ENCODE measurements at places on chromosomes 6 and 20.
A peak's percentile ranks its signal among the peaks of the same experiment; 100 is the strongest.

GRCh38 chr20:62997417-62998035, 9.2 kb downstream of the BHLHE23 start:
- no peak for DNase-seq

- no peak for DNase-seq
Observed at GRCh38 chr6:91087908-91088307, 501.0 kb upstream of the MAP3K7 start.

DNA sequence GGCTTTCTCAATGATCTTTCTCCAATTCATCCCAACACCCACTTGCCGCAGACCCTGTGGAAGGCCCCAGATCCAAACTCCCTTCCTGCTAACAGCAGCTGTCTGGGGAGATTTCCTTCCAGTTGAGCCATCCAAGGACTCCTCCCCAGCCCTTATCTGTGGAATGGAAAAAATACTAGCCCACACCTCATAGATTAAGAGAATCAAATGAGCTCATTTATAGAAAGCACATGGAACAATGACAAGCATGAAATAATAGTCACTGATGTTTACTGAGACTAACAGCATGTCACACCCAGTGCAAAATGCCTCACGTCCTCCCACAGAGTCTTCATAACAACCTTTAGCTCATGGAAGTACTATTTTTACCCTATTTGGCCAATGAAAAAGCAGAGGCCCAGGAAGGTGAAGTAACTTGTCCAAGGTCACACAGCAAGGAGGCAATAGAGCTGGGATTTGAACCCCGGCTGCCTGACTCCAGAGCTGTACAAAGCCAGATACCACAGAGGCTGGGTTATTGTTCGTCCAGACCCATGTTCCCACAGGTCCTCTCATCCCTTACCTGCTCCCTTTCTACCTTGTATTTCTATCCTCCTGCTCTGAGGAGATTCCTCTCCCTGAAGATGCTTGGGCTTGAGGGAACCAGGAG, 23.4 kb upstream of the PTGIS start:
- DNase-seq = no peak

DNA sequence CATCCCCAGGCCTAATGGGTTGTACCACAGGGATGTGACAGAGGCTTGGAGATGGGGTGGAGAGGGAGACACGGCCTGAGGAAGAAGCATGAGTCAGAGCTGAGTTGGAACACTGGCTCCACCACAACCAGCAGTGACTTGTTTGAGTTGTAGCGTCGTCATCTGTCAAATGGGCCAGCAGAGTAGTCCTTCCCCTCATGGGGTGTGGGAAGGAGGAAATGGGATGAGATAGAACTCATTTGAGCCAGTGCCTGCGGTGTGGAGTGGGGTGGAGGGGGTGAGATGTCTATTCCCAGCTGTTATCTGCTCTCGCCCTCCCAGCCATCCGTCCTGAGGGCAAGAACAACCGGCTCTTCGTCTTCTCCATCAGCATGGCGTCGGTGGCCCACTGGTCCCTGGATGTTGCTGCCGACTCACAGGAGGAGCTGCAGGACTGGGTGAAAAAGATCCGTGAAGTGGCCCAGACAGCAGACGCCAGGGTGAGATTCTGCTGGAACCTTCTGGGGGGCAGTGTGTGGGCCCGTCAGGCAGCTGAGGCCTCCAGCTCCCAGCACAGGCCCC, 32.5 kb downstream of the PLCG1 start:
- peak; percentile 20 for DNase-seq

All from AG09309 (cell line).